ENCODE measurements at places on chromosomes 16 and 17.

- no peaks in the 10 kb centered on the region for H3K27me3 ChIP-seq
- no peak overlapping the region for H3K4me3 ChIP-seq
- H3K27ac ChIP-seq: peak overlapping the region; percentile 90
- no peaks in the 10 kb centered on the region for H3K36me3 ChIP-seq
- H3K4me1 ChIP-seq: peaks cover 97% of the 10 kb centered on the region
Observed at GRCh38 chr16:84600343-84601229, 17.3 kb downstream of the COTL1 start.

- no peak for DNase-seq
- H3K36me3 ChIP-seq: no peaks in the 10 kb centered on the region
- H3K27me3 ChIP-seq: no peaks in the 10 kb centered on the region
- H3K27ac ChIP-seq: no peak overlapping the region
- no peaks in the 10 kb centered on the region for H3K4me1 ChIP-seq
- H3K4me3 ChIP-seq: no peak overlapping the region
Observed at GRCh38 chr16:75222271-75222783, 3.5 kb downstream of the CTRB1 start.

GRCh38 chr17:29376667-29377270 is 13.4 kb upstream of the TAOK1 start:
- no peaks in the 10 kb centered on the region for H3K36me3 ChIP-seq
- no peak for DNase-seq
- no peak overlapping the region for H3K27ac ChIP-seq
- no peak overlapping the region for H3K4me3 ChIP-seq

- H3K27me3 ChIP-seq: no peaks in the 10 kb centered on the region
- no peak overlapping the region for H3K27ac ChIP-seq
- peak overlapping the region; percentile 61 for H3K4me3 ChIP-seq
- no peaks in the 10 kb centered on the region for H3K36me3 ChIP-seq
- H3K4me1 ChIP-seq: peaks cover 54% of the 10 kb centered on the region
- no peak for DNase-seq
Observed at GRCh38 chr17:1227365-1227764, 42.9 kb upstream of the BHLHA9 start.

- H3K36me3 ChIP-seq: no peaks in the 10 kb centered on the region
- peaks cover 15% of the 10 kb centered on the region for H3K4me1 ChIP-seq
Observed at GRCh38 chr17:51120357-51120738, 320 bp downstream of the SPAG9 start.

GRCh38 chr17:81385320-81386111 is 9.7 kb upstream of the BAHCC1 start:
- no peak for DNase-seq
- H3K4me1 ChIP-seq: peaks cover 21% of the 10 kb centered on the region
- H3K36me3 ChIP-seq: no peaks in the 10 kb centered on the region
- H3K27ac ChIP-seq: no peak overlapping the region
- H3K4me3 ChIP-seq: no peak overlapping the region
- peaks cover 54% of the 10 kb centered on the region for H3K27me3 ChIP-seq

All from left lung (tissue), 14 donors.